Smooth muscle cell of the brain vasculature (primary cell): ENCODE measurements at places on chromosomes 3 and 15.

- DNase-seq: no peak
These were observed 60.3 kb downstream of the HEG1 start for GRCh38 chr3:124995460-124995994.

DNA sequence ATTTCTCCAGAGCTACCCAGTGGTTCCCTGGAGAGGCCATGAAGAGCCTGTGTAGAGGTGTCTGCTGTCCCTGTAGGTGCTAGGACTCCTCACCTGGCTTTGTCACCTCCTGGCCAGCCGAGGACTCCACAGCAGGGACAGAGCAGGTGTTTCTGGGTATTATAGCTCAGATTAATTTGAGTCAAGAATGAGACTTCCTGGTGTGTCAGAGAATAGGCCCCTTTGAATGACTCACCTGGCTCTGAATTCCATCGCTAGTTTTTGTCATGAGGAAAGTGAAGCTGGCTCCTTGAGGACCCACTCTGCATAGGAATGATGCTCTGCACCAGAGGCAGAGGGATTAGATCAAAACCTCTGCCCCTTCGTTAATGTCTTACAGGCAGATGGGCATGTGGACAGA lies 167.5 kb upstream of the TOPAZ1 start:
- DNase-seq: no peak

- no peak for DNase-seq
These were observed 6.1 kb downstream of the CRYBG3 start for GRCh38 chr3:97827741-97828471.

DNA sequence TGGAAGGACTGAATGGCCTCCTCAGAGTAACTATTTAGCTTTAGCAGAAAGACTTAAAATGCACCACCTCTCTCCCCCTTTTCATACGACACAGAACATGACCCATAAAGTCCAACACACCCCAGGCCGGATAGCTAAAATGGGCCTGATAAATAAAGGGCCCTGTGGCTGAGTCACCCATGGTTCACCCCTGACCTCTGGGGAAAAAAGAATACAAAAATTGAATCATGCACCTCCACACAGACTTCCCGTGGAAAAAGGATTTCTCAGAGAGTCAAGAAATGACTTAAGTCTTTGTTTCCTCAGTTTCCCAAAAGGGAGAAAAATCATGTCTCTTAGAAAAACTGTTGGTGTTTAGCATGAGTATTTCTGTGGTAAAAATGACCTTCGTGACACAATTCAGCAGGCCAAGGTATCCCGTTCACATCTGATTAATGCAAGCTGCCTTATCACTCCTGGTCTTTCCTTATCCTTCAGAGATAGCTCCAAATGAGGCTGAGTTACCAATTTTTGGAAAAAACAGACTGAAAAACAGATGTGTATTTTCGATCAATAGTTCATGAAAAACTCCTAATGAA lies 34.0 kb upstream of the ARHGEF3 start:
- no peak for DNase-seq
